Immature natural killer cell (primary cell): ENCODE measurements at places on chromosomes 7 and 10. TPM values are rescaled to one million over a fixed set of nuclear protein-coding genes. Genes with fewer than 3 reads are reported as not detected.

CCDC172 gene
- polyA plus RNA-seq, result not detected

AGBL3 gene
- polyA plus RNA-seq, result not detected

TSPAN13 gene
- polyA plus RNA-seq, result 0.96 TPM

BAMBI gene
- 0.28 TPM for polyA plus RNA-seq

PAX4 gene
- polyA plus RNA-seq, result not detected

AKR1D1 gene
- not detected for polyA plus RNA-seq

PLAU gene
- 0.08 TPM for polyA plus RNA-seq

GATAD1 gene
- polyA plus RNA-seq, result 12.2 TPM

RASSF4 gene
- 38.0 TPM for polyA plus RNA-seq

TIMM23B gene
- 14.1 TPM for polyA plus RNA-seq

PDCD11 gene
- polyA plus RNA-seq, result 12.0 TPM

CALHM2 gene
- polyA plus RNA-seq, result 72.6 TPM

NUB1 gene
- polyA plus RNA-seq, result 77.4 TPM

MLXIPL gene
- polyA plus RNA-seq, result not detected

INHBA gene
- not detected for polyA plus RNA-seq
